ENCODE measurements at places on chromosomes 7 and 10.

DNA sequence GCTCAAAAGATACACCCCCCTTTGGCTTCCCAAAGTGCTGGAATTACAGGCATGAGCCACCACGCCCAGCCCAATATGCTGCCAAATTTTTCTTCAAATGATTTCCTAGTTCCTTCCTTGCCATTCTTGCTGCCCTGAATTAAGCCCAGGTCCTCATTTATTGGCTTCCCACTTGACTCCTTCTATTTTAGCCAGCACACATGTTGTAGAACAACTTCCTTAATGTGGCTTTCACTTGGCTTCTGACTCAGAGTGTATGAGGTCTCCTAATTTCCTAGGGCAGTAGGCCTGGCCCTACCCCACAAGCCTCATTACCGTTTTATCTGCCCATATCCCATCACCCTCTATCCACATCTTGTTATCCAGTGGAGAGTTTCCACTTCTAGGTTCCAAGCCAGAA is 21.8 kb upstream of the HIPK2 start:
- no peak for DNase-seq

- no peak for DNase-seq
These were observed 10.4 kb upstream of the GPR26 start for GRCh38 chr10:123655751-123656150.

GRCh38 chr7:27203365-27203953 is 3.6 kb upstream of the HOXA13 start:
- no peak for DNase-seq

- DNase-seq: no peak
These were observed 4.5 kb downstream of the TNS3 start for GRCh38 chr7:47577321-47577919.

DNA sequence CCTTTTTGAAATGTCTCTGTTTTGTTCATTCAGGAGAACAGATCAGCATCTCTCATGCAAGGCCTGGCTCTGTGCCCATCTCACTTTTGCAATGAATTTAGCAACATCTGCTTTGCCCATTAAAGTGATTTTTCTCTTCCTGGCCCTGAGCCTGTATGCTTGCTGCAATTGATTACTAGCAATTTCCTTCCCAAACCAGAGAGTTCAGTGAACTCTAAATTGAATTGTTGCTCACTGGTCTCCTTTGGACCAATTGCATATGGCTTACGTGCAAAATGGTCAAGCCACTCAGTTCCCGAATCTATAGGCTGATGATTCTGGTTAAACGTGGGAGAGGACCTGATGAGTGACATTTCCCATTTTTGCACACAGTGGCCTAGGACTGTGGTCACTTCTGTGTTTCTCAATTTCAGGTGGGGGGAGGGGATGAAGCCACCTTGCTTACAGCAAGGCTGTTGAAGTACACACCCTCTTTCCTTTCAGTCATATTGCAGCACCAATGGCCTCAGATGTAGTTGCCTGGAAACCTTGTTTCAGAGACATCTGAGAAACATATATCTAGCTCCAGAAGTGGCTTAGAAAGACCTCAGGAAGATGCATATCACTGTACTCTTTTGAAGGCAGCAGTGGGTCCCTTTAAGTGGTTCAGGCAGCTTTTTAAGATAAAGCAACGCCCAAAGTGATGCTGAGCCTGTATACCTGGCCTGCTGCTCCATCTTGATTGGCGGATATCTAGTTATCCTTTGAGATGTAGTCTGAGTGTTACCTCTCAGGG is 201.4 kb downstream of the PTEN start:
- no peak for DNase-seq

DNA sequence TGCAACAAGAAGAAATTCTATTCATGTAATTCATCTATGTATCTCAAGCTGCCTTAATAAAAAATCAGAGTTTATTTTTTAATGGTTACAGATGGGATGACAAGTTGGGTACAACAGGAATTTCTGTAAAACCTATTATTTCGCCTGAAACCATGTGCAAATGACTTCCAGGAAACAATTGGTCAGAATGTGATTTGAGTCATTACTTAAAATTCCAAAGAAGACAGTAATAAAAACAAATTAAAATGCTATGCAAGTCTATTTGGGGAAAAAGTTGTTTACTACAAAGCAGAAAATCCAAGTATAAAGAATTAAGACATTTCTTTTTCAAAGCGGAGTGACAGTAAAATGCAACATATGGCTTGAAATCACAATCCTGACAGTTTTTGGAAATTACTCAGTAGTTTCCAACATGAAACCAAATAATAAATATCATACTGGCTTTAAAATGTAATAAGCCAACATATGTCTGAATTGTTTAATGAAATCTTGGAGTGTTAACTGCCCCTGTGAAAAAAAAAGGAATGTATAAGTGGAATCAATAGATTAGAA is 41.5 kb upstream of the SEMA3C start:
- DNase-seq: peak; percentile 70

DNA sequence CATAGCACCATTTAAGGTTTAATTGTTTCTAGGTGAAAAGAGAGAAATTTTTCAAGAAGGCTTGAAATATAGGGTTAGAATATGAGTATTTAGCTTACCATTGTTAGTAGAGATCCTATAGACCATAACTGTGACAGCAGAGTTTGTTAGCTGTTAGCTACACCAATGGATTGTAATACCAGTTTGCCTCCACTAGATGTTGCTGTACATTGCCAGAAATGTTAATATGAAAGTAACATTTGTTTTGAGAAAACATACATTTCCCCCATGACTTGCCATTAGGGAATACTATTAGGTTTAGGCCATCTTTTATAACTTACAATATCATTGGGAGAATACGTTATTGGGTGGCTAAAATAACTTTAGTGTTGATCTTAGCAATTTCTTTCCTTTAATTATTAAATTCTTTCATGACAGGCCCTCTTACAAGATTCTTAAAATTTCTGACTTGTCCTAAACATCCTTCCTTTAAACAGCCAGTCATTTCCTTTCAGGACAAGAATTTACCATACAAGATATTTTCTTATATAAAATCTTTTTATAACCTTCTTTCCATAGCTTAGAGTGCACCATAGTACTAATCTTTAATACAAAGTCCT is 39.5 kb downstream of the ZNF117 start:
- DNase-seq: no peak

DNA sequence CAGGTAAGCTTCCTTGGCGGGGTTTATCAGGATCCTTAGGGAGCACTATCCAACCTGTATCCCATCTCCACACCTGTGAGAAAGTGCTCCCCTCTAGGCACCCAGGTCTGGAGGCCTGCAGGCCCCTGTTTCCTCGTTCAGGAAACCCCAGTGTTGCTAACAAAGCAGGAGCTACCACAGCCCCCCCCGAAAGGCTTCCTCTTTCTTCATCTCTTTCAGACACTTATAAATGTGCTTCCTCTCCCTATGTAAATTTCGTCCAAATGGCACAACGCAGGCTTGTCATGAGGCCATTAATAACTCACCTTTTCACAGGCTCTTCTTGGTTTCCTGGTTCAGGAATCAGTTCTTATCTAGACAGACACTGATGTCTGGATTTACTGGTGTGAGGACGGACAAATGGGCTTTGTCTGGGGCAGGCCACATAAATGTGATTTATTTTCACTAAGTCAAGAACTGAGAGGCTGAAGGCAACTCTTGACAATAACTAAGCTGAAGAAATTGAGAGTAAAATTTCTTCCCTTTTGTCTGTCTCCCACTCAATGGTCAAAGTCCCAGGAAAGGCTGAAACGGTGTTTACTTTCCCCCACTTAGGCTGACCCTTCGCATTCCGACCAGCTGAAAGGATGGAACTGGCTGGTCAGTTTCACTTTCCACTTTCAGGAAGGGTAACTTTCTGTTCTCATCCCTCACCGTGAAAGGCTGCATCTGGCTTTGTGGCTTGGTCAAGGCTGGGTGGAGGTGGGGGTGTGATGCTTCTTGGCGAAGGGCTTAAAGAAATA is 46.8 kb downstream of the PIK3AP1 start:
- DNase-seq: no peak

DNA sequence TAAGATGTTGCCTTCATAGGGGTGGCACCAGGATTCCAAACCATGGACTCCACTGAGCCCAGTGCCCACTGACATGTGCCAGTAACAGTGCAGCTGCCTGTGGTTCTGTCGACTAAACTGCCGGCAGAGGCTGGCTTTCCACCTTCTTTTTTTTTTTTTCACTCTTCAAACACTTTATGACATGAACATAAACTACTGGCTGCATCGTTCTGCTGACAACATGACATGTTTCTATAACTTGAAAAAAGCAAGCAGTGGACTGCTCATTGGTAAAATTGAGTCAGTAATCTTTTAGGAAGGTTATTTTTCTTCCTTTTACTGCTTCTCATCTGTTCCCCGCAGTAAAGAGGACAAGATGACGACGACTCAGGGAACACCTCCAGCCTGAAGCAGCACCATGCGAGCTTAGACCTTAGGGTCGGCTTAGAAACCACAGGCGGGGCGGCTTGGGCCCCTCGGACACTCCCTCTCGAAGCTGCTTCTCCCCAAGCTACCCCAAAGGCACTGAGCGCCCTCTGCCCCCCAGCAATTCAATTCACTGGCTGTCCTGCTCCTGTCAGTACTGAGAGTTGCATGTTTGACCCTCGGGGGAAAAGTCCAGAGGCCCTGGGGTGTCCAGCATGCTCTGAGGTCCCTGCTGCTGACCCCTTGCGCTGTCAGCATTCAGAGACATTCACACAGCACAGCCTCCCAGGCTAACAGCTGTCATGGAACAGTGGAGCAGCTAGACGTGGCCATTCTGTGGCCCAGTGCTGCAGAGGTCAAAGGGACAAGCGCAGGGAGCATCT is 112.5 kb downstream of the EGFR start:
- DNase-seq: no peak

GRCh38 chr7:55109404-55110167 is 90.8 kb downstream of the EGFR start:
- no peak for DNase-seq

- DNase-seq: no peak
These were observed 50.9 kb downstream of the INPP5A start for GRCh38 chr10:132588301-132589013.

DNA sequence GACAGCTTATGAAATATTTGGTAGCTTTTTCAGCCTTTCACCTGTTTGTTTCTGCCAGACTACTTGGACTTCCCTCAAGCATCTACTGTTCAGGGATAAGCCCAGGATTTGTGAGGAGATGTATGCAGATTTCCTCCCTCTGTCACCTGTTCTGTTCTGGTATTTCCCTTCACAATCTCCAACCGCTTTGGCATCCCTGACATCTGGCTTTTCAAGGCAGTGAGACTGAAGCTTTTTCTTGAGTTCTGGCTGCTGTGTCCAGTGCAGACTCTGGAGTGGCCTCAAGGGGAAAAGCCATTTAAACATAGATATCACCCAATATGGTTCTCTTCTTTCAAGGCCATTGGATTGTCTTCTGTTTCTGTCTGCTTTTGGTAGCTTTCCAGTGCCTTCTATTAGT is 369.7 kb downstream of the LRMDA start:
- no peak for DNase-seq

GRCh38 chr10:82394987-82395386 is 520.0 kb downstream of the NRG3 start:
- no peak for DNase-seq

GRCh38 chr7:131252976-131253375 is 74.7 kb upstream of the MKLN1 start:
- no peak for DNase-seq

DNA sequence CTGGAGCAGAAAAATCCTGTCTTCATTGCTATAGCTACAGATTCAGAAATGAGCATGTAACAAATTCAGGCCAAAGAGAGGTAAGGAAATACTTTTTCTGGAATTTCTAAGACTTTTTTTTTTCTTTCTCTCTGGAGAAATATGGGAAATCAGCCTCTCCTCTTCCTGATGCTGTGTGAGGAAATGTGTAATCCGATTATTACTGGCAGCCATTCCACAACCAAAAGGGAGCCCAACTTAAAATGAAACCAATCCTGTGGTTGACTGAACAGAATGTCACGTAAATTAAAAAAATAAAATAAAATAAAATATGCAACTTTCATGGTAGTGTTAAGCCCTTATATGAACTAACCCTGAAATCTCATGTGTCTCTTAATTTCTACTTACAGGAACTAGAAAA is 10.7 kb upstream of the POT1 start:
- DNase-seq: no peak

DNA sequence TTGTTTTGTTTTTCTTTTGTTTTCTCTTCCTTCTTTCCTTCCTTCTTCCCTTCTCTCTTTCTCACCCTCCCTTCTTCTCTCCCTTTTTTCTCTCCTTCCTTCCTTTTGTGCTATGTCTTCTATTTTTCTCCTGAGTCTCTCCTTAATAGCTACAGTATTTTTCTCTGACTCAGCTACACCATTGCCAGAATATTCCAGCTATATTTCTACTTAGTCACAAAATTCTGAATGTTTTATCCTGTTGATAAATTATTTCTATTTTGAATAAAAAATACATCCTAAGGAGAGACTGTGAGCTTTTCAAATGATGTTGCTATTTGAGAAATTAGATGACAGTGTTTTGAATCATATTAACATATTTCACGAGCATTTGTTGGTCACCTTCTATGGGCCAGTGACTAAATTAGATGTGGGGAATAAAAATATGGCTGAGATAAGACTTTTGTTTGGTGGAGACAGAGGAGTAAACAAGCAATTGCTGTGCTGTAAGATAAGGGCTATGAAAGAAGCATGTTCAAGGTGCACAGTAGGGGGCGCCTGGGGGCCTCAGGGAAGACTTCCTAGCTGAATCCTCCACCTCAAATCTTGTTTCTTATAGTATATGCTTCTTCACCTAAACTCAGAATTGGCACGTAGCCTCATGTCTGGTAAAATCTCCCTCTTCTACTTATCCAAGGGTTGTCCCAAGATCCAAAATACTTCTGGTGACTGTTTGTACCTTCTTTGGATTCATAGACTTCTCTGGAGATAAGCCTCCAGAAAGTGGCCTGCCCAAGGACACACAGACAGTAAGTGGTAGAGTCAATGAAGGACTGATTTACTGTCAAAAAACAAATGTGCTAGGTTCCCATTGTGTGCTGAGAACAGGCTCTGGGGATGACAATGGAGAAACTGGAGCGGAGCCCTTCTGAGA is 115.5 kb upstream of the CREB5 start:
- DNase-seq: no peak

- peak; percentile 62 for DNase-seq
These were observed 34.9 kb downstream of the COA1 start for GRCh38 chr7:43694399-43694748.

DNA sequence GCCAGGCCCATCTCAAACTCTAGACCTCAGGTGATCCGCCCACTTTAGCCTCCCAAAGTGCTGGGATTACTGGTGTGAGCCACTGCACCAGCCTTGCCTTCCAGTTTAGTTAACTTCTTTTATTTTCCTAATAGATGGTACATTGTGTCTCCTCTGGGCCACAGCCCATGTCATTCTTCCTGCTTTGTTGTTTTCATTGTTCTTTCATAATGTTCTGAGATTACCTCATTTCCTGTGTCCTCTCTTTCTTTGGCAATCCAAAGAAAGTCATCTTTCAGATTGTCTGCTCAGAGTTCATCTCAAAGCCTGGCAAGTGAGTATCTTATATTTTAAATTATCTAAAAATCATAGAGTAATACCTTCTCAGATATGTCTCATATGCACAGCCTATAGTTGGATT is at the start of gene OLAH:
OLAH (plus strand) TSS at position 270 of the 400 bp plus-strand sequence. CDS start 3,346 bp downstream, outside the sequence.
- no peak for DNase-seq

- DNase-seq: no peak
These were observed 1260.2 kb upstream of the SORCS1 start for GRCh38 chr10:108424656-108425055.
